ENCODE measurements at places on chromosomes 3 and 15. TPM values are rescaled to one million over a fixed set of nuclear protein-coding genes. Genes with fewer than 3 reads are reported as not detected.

Gene P2RY12
- total RNA-seq, result not detected

Gene MED12L
- total RNA-seq, result 0.11 TPM

Gene MME
- total RNA-seq, result 15.1 TPM

Gene ZNF774
- 0.92 TPM for total RNA-seq

Gene C2CD4A
- 3.2 TPM for total RNA-seq

Gene TFRC
- total RNA-seq, result 281 TPM

Gene NMD3
- total RNA-seq, result 139 TPM

Gene SH3GL3
- 0.07 TPM for total RNA-seq

Gene PLSCR2
- not detected for total RNA-seq

- no peak for DNase-seq
Measured at GRCh38 chr3:38027466-38028465, 1.7 kb downstream of the PLCD1 start.

DNA sequence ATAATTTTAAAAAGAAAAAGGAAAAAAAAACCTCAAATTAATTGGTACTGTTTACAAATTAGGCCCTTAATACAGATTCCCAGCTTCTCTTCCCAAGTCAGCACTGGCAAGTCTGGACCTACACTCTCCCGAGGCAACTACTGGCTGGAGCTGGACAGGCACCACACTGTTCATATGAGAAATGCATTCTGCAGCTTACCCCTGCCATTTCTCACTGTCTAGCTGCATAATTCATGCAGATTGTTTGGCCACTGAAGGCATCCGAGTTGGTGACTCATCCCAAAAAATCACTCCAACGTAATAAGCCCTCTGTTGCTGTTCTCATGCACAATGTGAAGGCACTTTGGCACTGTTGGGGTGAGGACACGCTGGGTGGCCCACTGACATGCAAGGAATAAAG lies 45.3 kb downstream of the ROPN1B start:
- no peak for DNase-seq

GRCh38 chr3:12461097-12461649 lies 23.1 kb upstream of the TSEN2 start:
- DNase-seq, result no peak

GRCh38 chr3:139473155-139473771 lies 3.1 kb downstream of the RBP2 start:
- no peak for DNase-seq

DNA sequence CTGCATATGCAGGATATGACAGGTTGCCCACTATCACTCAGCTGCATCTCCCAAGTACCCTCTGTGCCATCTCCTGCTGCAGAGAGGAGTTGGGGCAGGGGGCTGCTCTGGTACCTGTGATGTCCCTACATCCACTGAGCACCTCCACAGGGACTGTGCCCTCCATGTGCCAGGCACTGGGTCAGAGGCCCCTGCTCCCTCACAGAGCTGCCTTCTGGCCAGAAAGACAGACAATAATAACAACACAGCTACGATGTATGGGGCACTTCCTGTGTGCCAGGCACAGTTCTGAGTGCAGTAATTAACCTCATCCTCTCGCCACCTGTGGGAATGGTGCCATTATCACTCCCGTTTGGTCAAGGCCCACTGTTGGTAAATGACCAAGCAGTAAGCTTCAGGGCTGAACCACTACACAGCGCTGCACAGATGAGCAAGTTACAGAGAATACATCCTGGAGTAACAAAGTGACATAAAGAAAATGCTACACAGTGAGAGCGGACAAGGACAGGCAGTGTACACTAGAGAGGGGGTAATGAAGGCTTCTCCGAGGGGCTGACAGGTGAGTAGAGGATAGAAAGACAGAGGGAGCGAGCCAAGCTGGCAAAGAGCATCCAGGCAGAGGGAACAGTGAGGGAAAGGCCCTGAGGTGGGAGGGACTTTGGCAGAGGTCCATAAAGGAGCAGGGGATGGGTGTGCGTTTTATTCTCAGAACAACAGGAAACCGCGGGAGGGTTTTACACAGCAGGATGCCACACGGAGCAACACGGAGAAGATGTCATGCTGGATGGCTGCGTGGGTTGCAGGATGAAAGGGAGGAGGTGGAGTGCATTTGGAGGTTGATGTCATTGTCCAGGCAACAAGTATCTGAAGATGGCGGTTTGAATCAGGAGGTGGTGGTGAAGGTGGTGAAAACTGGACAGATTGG lies 13.6 kb downstream of the WNT7A start:
- DNase-seq, result no peak

DNA sequence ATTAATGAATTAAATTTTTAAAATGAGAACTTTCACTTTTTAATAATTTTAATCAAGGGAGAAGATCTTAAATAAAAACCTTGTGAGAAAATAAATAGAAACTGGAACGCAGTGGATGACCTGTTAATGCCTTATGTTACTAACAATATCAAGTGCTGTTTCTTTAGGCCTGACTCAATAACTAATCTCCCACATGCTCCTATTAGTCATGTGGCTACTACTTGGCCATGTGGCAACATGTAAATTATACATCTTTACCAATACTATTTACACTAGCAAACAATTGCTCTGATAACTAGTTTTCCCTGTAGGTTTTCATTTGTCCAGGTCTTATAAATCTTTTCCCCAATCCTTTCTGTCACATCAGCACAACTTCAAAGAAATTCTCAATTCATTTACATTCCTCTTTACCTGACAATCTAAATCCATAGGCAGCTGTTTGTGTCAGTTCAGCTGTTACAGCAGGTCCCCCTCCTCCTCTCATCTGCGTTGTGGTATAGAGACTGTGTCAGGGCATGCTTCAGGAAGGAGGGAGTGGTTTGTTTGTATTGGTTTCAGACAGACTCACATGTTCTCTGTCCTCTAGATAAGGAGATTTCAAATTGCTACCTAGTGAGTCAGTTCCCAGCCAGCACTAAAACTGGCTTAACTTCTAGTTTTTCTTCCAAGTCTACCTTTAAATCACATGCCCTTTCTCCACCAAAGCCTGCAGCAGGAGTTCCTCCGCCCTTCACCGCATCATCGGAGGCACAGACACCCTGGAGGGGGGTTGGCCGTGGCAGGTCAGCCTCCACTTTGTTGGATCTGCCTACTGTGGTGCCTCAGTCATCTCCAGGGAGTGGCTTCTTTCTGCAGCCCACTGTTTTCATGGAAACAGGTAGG lies 11.3 kb upstream of the C3orf52 start:
- DNase-seq, result peak; percentile 67

GRCh38 chr3:55370272-55370671 lies 116.8 kb downstream of the WNT5A start:
- no peak for DNase-seq

DNA sequence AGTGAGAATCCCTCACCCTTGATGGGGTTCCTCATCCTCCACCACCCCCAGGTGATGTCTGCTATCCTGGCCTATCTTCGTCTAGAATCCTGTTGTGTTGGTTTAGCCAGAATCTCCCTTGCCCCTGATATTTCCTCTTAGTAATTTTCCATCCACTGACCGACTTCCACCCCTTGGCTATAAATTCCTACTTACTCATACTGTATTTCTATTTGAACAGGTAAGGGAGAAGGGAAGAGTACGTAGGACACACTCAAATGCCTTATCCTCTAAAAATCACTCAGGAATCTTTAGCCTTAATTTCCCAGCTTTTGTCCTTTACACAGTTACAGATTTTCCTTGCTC lies 678 bp upstream of the TFG start:
- DNase-seq, result no peak

DNA sequence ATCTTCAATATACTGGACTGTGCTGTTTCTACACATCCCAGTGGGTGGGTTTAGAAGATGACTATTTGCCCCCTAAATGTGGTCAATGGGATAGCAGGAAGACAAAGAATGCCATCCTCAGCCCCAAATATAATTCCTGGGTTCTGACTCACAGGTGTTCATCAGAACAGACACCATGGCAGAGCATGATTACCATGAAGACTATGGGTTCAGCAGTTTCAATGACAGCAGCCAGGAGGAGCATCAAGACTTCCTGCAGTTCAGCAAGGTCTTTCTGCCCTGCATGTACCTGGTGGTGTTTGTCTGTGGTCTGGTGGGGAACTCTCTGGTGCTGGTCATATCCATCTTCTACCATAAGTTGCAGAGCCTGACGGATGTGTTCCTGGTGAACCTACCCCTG lies 3.0 kb downstream of the CXCR6 start:
- DNase-seq, result no peak

DNA sequence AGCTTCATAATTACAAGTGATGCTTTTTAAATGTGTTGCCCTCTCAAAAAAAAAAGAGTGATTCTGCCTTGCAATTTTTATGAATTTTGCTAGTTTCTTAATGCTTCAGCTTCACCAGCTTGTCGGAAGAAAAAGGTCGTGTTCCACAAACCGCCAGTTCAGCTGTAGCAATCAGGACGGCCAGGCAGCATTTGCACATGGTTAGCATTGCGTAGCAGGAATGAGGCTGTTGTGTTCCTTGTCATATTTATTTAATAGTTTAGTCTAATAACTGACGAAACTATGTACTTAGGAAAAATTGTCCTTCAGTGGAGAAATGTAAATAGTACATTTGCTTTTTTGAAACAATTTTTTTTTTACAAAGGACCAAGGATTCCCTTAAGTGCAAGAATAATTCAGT lies 64.9 kb upstream of the SELENOK start:
- no peak for DNase-seq

DNA sequence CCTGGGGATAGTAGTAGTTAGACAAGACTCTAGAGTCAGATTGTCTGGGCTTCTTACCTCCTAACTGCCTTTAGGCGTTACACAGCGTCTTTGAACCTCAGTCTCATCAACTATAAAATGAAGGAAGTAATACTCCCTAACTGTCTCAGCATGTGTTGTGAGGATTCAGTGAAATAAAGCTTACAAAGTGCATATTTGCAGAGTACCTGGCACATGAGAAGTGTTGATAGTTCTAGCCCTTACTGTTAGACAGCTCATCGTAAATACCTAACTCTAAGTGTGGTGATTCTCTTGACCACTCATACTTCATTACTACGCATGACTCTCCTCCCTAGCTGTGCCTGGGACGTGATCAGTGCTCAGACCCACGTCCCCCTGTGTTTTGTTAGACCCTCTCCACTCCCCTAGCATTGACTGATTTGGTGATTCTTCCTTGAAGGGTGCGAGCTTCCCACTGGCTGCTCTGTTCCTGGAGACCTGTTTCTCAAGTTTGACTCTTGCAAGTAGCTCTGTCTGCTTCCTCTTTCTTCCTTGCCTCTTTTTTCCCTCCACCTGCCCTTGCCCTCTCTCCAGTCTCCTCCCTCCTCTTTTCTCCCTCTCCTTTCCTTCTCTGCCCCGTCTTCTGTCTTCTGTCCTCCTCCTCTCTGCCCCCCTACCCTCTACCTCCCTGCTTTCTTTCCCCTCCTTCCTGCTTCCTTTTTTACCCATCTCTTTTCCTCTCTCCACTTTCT lies 124.2 kb downstream of the SLC25A26 start:
- no peak for DNase-seq

- no peak for DNase-seq
Measured at GRCh38 chr3:112769286-112769978, 77.2 kb downstream of the CD200R1L start.

- DNase-seq, result no peak
Measured at GRCh38 chr3:168088106-168088720, 7.5 kb downstream of the GOLIM4 start.

DNA sequence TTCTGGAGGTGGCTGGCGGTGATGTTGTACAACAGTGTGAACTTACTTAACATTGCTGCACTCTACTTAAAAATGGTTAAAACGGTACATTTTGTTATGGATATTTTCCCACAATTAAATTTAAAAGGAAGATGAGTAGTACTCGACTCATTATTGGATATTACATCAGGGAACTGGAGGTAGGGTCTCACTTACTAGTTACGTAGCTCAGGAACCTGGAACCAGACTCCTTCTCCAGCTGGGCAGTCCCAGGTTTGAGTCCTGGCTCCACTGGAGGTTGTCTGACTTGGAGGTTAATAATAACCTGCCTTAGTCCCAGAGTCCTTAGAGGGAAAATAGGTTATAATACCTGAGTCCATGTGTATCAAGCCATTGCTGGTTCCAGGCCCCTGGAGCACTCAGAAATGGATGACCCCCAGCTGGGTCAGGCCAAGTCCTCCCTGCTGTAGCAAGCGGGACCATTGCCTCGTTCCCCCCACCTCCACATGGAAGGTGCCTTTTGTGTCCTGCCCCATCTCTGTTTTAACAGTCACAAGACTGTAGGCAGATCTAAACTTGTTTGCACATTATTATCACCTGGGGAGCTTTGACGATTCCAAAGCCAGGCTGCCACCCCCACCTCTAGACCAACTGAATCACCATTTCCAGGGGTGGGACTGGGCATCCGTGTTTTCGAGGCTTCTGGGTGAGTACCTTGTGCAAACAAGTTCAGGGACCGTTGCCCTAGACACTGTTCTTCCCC lies 126.6 kb downstream of the IGF1R start:
- no peak for DNase-seq

GRCh38 chr3:143119974-143120715 lies 574 bp downstream of the CHST2 start:
- DNase-seq, result no peak

GRCh38 chr3:4730719-4731118 lies 237.6 kb downstream of the ITPR1 start:
- no peak for DNase-seq

DNA sequence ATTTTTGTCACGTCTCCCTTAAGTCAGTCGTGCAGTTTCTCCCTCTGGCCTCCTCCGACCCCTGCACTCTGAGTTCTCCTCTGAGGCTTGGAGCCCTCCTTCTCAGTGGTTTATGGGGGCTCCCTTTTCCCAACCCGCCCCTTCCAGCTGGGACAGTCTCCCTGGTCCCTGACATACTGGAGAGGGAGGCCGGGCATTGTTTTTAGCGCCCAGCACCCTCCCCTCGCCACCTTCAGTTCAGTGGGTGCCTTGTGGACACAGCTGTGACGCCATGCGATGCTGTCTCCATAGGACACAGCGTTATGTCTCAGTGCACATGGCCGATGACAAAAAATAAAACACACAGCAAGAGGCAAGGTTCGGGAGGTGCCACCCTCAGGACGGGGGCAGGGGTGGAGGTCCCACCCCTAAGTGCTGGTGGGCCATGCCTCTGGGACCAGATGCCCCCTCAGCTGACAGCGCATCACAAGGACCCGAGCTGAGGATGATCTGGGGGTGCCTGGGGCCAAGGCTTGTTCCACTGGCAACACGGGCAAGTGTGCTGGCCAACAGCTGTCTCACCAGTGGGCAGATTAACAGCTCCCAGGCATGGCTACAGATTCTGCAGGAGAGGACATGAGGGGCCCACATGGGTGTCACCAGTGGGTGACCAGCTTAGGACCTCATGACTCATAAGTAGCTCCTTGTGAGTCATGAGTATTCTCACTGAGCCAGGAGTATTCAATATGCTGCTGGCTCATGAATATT lies 81.6 kb downstream of the PLXNA1 start:
- DNase-seq, result no peak

DNA sequence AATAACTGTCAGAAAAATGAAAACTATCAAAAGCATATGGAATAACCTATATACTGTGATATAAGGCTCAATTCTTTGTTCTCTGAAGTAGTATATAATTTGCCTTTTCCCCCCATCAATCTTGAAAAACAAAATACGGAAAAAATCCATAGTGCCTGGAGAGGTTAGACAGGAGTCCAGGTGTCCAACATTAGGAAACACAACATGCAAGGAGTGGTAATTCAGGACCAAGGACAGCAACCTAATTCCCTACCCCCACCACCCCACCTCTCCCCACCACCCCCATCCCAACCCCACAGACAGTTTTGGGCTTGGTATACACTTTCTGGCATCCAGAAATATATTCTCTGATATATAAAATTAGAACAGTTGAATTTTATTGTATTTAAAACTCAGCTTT lies 55.1 kb upstream of the SLC25A26 start:
- DNase-seq, result no peak

GRCh38 chr3:17747890-17748247 lies 5.4 kb upstream of the TBC1D5 start:
- DNase-seq, result no peak

GRCh38 chr15:92092289-92093105 lies 239.0 kb downstream of the SLCO3A1 start:
- DNase-seq, result no peak

- no peak for DNase-seq
Measured at GRCh38 chr3:67325231-67325630, 327.1 kb downstream of the KBTBD8 start.
